Vagina (tissue), 2 donors: ENCODE measurements at places on chromosomes 16 and 17.

GRCh38 chr17:56834380-56835263 is 671 bp downstream of the DGKE start:
- DNase-seq = no peak

- DNase-seq = no peak
These were observed 22.3 kb downstream of the SAP30BP start for GRCh38 chr17:75689441-75689873.

GRCh38 chr16:80725566-80726162 is 78.7 kb downstream of the CDYL2 start:
- no peak for DNase-seq

DNA sequence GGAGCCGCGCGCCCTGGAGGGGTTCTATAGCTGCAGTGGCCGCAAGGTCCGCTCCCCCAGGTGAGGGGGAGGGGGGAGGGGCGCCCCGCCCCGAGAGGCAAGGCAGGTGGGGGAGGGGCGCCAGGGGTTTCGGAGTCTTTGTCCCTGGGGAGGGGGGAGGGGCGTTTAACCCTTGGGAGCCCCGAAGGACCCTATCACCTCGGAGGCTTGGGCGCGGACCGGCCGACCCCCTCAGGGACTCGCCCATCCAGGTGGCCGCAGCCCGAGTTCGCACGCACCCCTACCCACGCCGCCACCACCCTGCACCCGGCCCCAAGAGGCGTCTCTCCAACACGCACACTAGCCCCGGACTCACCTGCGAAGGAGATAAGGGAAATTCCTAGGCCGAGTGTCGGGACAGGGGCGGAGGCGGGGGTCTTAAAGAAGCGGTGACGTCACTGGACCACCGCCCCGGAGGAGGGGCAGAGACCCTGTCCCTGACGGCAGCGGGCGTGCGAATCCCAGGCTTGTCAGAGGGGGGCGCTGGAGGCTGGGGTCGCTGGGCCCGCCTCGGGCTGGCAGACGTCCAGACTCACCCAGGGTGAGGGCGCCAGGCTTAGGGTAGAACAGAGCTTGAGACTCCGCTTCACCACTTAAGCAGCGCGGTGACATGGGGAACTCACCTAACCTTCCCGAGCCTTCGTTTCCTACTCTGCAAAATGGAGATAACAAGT is at the start of gene CLDN6:
Gene CLDN6, minus strand, starts transcription at position 390 of the 713 bp plus-strand sequence. CDS start 2,162 bp downstream, outside the sequence.
- DNase-seq = no peak

GRCh38 chr17:80119839-80120238 is 18.5 kb downstream of the GAA start:
- DNase-seq = no peak

GRCh38 chr16:73530529-73530928 is 482.6 kb upstream of the ZFHX3 start:
- DNase-seq = no peak

DNA sequence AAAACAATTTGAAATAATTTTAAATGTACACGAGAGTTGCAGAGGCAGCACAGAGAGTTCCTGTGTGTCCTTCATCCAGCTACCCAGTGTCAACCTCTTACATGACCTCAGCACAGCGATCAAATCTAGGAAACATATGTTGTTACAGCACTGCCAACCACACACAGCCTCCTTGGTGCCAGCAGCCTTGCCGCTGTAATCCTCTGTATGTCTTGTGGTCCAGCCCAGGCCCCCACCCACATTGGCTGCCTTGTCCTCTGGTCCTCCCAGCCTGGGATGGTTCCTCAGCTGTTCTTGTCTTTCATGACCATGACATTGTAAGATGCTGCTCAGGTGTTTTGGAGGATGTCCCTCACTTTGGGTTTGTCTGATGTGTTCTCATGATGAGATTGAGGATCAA is 178.0 kb downstream of the RPTOR start:
- DNase-seq = no peak

- DNase-seq = no peak
These were observed 19.8 kb upstream of the ADCY7 start for GRCh38 chr16:50246299-50247122.

GRCh38 chr16:51831595-51832367 is 680.7 kb upstream of the SALL1 start:
- DNase-seq = no peak

DNA sequence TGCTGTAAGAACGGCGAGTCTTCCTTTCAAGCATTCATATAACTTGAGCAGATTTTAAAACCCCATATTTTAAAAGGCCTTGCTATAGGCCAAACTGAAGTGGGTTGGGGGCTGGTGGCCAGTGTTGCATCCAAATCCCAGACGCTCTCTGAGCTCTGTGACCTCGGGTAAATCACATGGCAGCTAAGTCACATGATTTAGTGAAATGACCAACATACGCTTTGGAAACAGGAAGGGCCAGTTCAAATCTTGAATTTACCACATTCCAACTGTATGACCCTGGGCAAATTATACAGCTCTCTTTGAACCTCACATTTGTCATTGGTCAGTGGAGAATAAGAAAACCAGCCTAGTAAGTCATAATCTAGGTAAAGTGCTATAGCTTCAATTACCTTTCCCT is 519.3 kb downstream of the HAPSTR1 start:
- DNase-seq = no peak

DNA sequence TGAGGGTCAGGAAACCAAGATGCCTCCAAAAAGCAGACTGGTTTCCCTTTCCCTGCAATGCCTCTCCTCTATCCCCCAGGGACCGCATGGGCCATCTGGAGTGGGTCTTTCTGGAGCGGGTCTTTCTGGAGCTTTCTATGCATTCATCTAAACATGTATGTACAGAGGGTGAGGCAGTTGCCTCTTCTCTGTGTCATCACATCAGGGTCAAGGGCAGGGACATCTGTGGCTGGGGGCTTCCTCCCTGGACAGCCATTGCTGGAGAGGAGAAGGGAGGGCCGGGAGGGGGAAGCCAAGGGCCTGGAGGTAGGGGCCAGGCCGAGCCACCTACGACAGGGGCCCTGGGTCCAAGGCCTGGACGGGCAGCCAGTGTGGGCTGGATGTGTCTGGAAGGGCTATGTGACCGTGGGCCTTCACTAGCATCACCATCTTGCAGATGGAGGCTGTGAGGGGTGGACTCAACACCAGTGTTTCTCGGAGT is 840 bp downstream of the ADCY7 start:
- no peak for DNase-seq

- no peak for DNase-seq
These were observed 10.1 kb downstream of the KRT33A start for GRCh38 chr17:41340494-41340893.

DNA sequence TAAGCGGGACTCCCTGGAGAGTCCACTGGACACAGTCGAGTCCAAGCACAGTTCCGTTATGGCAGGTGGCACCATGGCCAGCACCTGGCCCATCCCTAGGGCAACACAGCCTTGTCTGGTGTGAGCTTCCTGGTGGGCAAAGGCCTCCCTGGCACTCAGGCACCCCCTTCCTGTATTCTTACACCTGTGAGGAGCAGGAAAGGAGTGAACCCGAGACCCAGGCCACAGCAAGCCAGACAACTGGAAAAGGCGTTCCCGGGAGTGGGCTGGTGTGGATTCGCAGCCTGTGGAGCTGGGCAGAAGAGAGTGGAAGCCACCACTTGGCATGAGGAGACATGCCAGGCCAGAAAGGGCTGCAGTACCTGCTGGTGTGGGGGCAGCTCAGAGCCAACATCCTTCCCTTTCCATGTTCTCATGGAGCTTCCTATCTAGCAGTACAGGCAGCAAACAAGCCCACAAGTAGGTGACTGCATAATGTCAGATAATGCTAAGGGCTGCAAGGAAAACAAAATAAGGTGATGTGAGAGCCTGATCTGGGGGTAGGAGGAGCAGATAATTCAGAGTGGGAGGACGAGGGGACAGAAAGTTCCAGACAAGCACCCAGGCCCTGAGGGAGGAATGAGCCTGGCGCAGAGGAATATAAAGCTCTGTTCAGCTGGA is 87.0 kb downstream of the GNAO1 start:
- DNase-seq = no peak

DNA sequence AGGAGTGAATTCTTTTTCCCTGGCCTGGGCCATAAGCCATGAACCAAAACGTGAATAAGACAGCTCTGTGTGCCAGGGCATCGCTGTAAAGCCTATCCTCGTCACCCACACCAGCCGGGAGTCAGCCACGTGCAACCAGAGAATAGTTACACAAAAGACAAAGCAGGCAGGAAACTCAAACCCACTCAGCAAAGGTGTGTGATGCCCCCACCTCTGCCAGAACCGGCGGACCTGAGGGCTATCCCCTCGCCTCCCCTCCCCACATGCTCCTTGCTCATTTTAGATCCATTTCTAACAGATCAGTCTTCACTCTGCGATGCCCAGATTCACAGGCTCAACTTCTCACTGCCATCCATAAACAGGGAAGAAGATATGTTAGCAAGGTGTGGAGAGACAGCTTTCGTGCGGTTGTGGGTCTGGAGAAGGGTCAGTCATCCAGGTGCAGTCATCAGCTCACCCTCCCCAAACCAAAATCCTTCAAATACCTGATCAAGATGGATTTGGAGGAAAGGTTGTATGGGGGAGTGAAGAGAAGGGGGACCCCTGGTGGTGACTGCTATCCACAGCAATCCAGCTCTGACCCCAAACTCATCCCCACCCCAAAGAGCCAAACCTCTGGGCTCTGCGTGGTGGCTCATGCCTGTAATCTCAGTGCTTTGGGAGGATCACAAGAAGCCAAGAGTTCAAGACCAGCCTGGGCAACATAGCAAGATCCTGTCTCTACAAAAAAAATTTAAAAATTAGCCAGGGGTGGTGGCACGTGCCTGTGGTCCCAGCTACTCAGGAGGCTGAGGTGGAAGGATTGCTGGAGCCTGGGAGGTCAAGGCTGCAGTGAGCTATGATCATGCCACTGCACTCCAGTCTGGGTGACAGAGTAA is 219.2 kb downstream of the C16orf78 start:
- peak; percentile 47 for DNase-seq

GRCh38 chr16:80305410-80305809 is 235.4 kb upstream of the DYNLRB2 start:
- DNase-seq = no peak

- DNase-seq = no peak
These were observed 49.5 kb upstream of the CRHR1 start for GRCh38 chr17:45734598-45734997.

DNA sequence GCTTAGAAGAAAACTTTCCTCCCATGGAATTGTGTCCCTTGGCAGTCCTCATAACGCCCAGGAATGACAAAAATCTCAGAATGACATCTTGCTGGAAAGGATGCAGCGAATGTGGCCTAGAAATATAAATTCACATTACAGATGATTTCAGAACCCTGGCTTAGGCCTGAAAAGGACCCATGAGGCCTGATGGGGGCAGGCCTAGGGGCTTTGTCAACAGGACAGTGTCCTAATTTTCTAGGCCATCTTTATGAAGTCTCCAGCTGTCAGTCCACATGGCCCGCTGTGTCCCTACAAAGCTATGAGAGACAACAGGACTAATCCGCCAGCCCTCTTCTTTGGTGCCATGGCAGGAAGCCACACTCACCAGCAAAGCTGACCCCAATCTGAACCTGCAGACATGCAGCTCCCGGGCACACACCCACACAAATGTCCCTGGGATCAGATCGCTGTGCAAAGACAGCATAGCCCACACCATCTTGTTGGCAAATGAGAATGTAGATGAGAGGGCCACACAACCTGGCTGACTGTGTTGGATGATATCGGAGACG is 40.4 kb upstream of the DNAH17 start:
- DNase-seq = no peak

- DNase-seq = no peak
These were observed 3.4 kb downstream of the NOG start for GRCh38 chr17:56596691-56597494.

DNA sequence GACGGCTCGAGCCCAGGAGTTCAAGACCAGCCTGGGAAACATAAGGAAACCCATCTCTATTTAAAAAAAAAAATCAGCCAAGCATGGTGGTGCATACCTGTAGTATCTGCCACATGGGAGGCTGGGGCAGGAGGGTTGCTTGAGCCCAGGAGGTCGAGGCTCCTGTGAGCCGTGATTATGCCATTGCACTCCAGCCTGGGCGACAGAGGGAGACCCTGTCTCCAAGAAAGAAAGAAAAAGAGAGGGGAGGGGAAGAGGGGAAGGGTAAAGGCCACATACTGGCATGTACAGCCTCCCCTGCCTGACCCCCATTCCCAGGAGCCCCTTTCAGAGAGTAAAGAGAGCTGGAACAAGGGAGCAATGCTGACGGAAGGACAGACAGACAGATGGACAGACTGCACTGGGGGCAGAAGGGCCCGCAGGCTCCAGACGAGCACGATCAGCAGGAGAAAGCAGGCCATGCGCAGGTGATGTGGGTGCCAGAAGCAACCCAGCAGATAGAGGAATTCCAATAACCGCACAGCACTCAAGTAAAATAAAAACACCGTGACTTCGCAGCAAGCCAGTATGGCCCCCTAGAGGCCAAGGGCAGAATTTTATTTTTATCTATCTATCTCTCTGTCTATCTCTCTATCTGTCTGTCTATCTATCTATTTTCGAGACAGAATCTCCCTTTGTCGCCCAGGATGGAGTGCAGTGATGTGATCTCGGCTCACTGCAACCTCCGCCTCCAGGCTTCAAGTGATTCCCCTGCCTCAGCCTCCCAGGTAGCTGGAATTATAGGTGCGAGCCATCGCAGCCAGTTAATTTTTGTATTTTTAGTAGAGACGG is 27.1 kb upstream of the SNN start:
- no peak for DNase-seq

- DNase-seq = no peak
These were observed 6.0 kb downstream of the FHOD1 start for GRCh38 chr16:67241008-67241900.

DNA sequence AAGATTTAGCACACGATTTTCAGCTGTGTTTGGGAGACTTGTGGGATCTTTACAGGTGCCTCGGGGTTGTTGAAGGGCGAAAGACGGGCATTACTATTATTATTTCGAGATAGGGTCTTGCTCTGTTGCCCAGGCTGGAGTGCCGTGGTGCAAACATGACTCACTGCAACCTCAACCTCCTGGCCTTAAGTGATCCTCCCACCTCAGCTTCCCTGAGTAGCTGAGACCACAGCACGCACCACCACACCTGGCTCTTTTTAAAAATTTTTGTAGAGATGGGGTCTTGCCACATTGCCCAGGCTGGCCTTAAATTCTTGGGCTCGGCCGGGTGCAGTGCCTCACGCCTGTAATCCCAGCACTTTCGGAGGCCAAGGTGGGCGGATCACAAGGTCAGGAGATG is 29.7 kb upstream of the PHB1 start:
- no peak for DNase-seq

- no peak for DNase-seq
These were observed 65.2 kb downstream of the NDE1 start for GRCh38 chr16:15715221-15715620.

DNA sequence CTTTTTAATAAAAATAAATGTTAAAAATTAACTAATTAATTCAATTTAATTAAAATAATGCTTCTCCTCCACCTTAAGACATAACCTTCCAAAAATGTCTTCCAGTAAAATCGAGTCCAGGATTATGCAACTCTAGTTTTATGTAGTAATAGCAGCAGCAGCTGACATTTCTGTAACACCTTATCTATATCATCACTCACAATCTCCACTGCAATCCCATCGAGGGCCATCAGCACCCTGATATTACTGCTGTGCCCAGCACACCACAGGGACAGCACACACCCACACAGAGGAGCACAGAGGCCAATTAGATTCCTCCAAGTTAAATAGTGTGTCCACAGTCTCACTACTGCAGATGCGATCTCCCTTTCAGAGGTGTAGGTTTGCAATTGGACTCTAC is 2.9 kb downstream of the RPH3AL start:
- no peak for DNase-seq

- no peak for DNase-seq
These were observed 19.3 kb downstream of the ITGAL start for GRCh38 chr16:30491744-30492308.

GRCh38 chr17:427327-427726 is 74.7 kb upstream of the RPH3AL start:
- no peak for DNase-seq

GRCh38 chr17:31738996-31739699 is 119.9 kb downstream of the COPRS start:
- no peak for DNase-seq
